Posterior cingulate gyrus (tissue), 11 donors: ENCODE measurements at places on chromosomes 4 and X.

DNA sequence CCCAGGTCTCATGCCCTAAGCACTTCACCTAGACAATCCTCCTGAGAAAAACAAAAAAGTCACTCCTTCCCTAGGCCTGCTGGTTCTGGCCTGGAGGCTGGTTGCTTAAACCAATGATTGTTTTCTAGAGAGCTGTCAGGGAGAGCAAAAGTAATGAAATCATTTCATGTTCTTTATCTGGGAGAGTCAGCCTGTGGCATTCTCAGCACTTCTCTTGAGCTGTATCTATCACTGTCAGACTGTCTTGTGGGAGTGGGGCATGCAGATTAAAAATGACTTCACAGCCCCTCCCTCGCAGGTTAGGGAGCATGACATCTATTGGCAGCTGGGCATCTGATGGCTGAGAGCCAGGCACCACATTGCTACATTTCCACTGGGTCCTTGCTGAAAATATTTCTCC lies 20.4 kb upstream of the TMEM154 start:
- DNase-seq: no peak

DNA sequence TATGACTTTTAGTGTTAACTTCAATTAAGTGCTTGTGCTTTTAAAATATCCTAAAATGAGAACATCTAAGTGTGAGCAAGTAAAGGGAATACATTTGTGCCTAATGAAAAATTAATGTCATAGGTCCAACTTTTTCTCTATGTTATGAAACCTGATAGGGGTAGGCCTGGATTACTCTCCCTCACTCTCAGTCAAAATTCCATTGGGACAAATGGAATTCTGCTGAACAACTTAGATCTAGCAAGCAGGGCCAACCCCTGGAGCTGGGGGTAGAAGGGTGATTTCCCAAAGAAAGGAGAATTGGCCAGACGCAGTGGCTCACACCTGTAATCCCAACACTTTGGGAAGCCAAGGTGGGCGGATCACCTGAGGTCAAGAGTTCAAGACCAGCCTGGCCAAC lies 67.4 kb downstream of the EDNRA start:
- DNase-seq: no peak

- DNase-seq: no peak
Observed at GRCh38 chrX:78493180-78493579, 165.8 kb upstream of the CYSLTR1 start.

- no peak for DNase-seq
Observed at GRCh38 chr4:154490583-154491340, 837 bp downstream of the DCHS2 start.

GRCh38 chr4:63589796-63590195 lies 819.5 kb downstream of the TECRL start:
- DNase-seq: no peak

- DNase-seq: no peak
Observed at GRCh38 chr4:146029939-146030710, 91.5 kb upstream of the ZNF827 start.

DNA sequence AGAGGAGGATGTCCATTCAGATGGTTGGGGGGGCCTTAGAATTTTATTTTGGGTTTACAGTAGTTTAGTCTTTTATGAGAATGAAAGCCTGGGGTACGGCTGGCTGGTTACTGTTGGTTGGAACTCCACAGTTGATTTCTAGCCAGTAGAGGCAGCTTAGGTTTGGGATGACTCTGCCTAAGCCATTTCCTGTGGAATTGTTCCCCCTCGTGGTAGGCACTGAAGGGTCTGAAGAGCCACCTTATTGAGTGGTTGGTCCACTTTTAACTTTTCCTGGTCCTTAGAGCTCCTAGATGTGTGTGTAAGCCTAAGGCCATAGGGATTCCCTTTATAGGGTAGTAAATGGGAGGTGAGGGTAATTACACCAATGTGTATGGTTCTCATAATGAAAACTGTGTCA lies 19.7 kb downstream of the SPIN3 start:
- no peak for DNase-seq

GRCh38 chr4:6641164-6641970 lies 882 bp downstream of the MRFAP1 start:
- DNase-seq: peak; percentile 27

- no peak for DNase-seq
Observed at GRCh38 chr4:79044141-79044659, 105.0 kb upstream of the PAQR3 start.

GRCh38 chr4:2714061-2714770 lies 41.9 kb downstream of the TNIP2 start:
- DNase-seq: peak; percentile 35

GRCh38 chr4:123017636-123018395 lies 95.4 kb upstream of the NUDT6 start:
- DNase-seq: no peak

DNA sequence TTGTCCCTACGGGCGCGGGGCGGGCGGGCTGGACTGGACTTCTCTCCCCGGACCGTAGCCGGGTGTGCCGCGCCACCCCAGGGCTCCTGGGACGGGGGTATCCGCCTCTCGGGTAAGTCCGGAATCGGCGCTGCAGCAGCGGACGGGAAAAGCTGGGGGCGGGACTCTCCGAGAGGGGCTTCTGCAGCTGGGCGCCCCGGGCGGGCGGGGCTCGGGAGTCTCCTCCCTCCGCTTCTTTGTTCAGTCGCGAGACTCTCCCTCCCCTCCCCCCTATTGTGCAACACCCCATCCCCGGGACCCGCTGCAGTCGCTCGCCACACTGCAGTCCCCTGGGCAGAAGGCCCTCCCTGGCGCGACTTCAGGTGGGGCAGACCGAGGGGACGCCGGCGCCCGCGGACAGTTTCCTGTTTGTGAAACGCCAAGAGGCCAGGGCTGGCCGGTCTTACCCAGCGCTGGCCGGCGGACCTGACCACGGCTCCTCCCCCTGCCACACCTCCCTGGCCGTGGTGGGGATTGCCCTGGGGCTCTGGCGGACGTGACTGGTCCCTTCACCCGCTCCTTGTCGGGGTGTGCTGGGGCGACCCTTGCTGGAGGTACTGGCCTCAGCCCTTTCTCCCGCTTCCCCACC lies 966 bp downstream of the CCNG2 start:
- peak; percentile 93 for DNase-seq

DNA sequence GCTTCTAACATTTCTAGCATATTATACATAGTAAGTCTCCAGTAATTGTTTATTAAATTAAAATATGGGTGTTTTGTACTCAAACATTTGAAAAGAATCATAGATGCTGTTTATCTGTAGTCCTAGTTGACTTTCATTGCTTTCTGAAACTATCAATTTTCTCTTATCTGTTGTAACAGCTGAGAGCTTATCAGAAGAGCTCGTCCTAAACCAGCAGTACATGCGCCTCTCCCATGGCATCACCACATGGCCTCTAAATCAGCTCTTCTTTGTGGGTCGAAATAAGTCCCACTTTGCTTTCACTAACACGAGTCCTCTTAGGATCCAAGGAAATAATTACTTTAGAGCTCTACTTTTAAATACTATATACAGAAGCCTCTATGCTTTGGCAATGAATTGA lies 55.1 kb downstream of the PPP3CA start:
- no peak for DNase-seq
